ENCODE measurements at places on chromosomes 7 and 10. TPM values are rescaled to one million over a fixed set of nuclear protein-coding genes. Genes with fewer than 3 reads are reported as not detected.

Gene LIPK
- total RNA-seq: not detected

Gene FAM237B
- total RNA-seq: under 0.01 TPM

Gene TMEM225B
- 0.73 TPM for total RNA-seq

Gene COL26A1
- total RNA-seq: not detected

Gene CLIP2
- 42.6 TPM for total RNA-seq

Gene KIAA1549
- 1.2 TPM for total RNA-seq

Gene ABCC2
- 12.1 TPM for total RNA-seq

Gene TMEM273
- total RNA-seq: not detected

Gene CYP26A1
- not detected for total RNA-seq

Gene HOXA4
- total RNA-seq: 1.4 TPM

Gene MALRD1
- 0.20 TPM for total RNA-seq

Gene CLDN3
- not detected for total RNA-seq

Gene GBX1
- not detected for total RNA-seq

Gene C7orf33
- total RNA-seq: not detected

Measured in subcutaneous preadipocyte (primary cell).